ENCODE measurements at places on chromosomes 2 and 18.

DNA sequence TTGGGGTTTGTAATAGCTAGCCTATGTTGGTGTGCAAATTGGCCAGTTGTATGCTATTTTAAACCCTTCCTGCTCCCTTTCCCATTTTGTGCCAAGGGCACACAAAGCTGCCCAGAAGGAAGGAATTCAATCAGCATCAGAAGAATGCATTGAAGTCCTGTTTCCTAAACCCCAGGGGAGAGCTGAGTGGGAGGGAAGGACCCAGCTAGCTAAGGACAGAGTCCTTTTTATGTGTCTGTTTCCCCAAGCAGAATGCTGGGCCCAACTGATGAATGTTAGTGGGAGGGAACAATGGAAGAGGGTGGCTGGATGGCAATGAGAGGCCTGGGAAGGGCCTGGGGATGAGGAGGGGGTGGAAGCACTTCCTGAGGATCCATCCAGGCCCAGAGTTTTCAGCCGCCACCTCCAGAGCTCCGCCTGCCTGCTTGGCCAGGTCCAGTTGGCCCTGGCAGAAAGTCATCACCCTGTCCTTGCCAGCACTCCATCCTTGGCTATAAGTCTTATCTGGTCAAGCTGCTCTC lies 32.7 kb downstream of the MEX3C start:
- no peak for DNase-seq

- DNase-seq: no peak
These were observed 39.6 kb downstream of the LHCGR start for GRCh38 chr2:48715956-48716355.

- no peak for DNase-seq
These were observed 85.5 kb downstream of the SMAD2 start for GRCh38 chr18:47844828-47845498.

DNA sequence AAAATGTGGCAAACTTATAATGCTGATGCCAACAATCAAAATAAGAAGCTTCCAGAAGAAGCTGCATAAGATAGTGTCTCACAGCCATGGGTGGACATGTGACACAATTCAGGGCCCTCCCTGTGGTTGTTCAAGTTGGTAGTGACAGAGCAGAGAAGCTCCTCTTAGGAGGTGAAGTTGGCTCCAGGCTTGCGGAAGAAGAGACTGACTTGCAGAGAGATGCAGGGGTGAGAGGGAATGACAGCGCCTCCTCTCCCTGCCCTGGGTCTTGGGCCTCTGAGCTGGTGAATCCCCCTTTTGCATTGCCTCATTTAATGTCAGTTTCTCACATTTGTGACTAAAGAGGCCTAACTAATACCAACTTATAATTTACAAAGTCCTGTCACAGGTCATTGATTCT lies 23.0 kb upstream of the RHOB start:
- DNase-seq: no peak

- peak; percentile 49 for DNase-seq
These were observed 335.6 kb downstream of the PIK3C3 start for GRCh38 chr18:42290318-42291307.

DNA sequence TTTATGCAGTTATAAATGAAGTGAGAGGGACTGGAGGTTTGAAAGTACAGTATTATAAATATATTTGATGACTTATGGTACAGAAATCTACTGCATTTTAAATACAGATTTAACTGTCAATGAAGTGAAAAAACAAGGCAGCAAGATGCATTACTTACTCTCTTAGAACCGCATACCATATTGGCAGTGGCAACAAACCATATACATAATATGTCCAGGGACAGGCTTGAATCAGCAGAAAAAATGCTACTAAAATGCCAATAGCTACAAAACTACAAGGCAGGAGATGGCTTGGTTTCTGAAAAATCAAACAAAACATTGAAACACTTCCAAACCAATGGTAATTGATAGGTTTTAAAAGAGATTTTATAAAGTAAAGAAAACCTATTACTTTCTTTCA lies 77.2 kb downstream of the PIGN start:
- DNase-seq: no peak

DNA sequence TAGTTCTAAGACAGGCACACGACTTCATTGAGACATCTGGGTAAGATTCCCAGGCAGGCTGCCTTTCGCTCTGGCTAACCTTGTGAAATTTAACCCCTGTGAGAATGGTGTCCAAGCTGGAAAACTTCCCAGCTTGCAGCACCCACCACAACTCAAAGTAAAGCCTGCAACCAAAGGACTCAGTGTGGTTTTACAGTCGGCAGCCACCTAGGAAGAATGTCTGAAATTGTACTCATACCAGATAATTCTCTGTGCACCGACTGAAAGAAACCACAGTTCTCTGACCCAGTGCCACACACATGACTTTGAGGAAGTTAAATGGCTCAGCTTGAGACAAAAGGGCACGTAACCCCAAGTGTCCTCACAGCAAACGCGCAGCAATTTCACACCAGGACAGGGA lies 125.7 kb downstream of the RBMS1 start:
- no peak for DNase-seq

DNA sequence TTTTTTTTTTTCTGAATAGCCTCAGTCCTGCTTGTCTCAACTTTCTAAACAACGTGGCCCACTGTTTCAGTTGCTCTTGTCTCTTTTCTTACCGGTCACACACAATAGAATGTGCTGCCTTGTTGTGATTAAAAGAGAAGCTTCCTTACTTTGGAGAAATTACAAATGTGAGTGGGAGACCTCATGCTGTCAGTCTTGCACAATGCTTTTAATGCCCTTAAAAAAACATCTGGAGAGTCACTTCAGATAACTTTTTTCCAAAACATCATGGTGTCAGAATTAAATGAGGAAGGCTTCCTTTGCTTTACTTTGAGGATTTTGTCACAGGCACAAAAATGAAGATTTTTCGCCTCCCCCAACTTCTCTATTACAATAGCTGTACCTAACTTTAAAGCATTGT lies 37.7 kb downstream of the LHCGR start:
- no peak for DNase-seq

GRCh38 chr2:12649602-12650400 lies 66.9 kb upstream of the TRIB2 start:
- DNase-seq: no peak

GRCh38 chr2:238285653-238286082 lies 2.7 kb downstream of the PER2 start:
- peak; percentile 93 for DNase-seq

DNA sequence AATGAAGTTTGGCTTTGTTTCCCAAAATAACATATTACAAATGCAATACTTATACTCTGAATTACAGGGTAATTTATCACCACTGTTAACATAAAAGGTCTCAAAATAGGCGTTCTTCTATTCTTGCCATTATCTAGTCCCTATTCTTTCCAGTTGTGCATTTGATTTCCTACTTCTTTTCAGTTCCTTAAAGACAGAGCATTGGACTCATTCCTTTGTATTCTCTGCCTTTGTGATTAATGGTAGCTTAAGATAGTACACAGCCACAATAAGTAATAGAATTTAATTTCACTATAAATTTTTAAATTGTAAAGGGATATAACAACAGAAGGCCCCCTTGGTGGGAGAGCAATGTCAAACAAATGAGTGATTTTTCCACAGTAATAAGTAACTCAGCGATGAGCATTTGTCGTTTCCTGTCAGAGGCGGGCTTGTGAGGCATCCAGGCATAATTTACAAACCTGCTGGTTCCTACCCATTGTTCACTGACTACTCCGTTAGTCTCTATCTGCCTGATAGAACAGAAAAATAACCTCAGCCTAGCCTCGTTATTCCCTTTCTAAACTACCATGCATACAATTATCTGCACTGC lies 456.6 kb upstream of the REG3G start:
- DNase-seq: no peak

DNA sequence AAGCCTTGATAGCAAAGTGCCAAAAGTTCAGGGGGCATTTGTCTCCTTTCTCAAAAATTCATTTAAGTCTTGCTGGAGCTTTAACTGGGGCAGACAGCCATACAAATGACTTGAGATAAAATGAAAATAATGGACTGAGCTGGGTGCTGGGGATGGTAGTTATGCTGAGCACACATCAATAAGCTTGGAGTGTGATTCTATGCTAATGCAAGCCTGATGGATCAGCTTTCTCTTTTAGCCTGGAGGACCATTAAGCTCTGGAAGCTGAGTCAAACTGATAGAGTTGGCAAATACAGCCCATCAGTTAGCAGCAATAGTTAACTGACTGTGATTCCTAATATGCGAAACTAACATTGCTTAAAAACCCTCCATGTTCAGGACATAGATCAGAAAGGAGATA lies 98.0 kb downstream of the CAMKMT start:
- no peak for DNase-seq

GRCh38 chr2:121173112-121173511 lies 111.9 kb downstream of the TFCP2L1 start:
- no peak for DNase-seq

GRCh38 chr18:12308386-12309100 lies 502 bp downstream of the TUBB6 start:
- no peak for DNase-seq

- DNase-seq: no peak
These were observed 1130.1 kb upstream of the CELF4 start for GRCh38 chr18:38695559-38696280.

- DNase-seq: no peak
These were observed 59.5 kb downstream of the CAB39 start for GRCh38 chr2:230772156-230772555.

DNA sequence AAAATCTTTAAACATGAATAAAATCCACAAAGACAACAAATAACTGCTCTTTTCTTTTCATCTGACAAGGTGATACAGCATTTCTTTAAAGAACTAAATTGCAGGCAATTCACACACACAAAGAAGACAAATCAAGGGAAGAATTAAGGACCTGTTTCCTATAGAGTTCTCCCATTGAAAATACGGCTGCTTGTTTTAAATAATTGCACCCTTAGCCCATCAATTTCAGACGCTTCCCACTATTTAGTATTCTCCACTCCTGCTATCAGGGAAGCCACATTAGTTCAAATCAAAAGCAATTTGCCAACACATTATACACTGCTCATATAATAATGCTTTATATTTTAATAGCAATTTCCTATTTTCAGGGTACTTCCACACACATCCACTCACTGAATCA lies 11.3 kb downstream of the CMPK2 start:
- DNase-seq: no peak

DNA sequence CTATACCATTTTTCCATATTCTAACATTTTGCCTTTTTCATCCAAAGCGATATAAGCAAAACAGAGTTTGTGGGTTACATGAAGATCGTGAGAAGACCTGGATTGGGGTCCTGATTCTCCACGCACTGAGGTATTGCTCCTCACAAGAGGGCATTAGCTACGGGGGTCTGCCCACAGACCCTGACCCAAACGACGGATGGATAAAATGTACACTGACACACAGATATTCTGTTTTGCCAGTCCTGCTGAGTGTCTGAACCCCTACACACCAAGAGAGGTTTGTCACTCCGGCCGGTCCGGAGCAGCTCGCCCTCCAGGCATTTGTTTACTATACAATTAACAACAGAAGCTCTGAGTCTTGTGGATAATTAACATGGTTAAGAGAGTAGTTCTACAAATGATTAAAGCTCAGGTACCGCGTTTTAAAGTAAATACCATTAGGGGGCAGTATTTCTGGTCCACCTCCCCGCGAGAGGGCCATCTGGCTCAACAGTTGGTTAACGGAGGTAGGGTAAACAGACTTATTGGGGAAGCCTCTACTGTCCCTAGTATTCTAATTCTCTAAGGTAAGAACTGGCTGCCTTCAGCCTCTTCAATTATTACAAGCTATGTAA lies 28.4 kb downstream of the SCYGR8 start:
- no peak for DNase-seq

DNA sequence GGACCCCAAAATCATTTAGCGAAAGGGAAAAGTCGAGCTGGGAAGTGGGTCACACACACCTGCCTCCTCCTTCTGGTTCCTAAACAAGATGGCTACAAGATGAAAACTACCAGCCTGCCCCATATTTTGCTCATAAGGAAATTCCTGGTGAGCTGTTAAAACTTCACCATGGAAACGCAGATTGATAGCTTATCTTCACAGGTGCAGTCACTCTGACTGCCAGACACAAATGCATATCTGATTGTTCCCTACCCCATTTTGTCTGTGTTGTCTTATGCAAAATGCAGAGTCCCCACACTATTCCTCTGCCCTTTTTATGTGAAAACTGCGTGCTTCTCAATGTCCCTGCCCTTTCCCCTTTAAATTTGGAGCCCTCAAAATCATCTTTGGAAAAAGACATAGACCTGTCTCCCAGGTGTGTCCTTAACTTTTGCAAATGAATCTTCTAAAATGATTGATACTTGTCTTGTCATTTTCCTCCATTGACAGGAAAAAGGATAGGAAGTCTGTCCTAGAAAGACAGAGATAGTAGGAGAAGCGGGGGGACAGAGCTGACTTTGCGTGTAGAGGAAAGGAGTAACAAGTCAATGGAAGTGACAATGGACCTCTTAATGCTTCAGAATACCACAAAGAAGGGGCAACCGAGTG lies 38.9 kb upstream of the THOC1 start:
- DNase-seq: no peak

DNA sequence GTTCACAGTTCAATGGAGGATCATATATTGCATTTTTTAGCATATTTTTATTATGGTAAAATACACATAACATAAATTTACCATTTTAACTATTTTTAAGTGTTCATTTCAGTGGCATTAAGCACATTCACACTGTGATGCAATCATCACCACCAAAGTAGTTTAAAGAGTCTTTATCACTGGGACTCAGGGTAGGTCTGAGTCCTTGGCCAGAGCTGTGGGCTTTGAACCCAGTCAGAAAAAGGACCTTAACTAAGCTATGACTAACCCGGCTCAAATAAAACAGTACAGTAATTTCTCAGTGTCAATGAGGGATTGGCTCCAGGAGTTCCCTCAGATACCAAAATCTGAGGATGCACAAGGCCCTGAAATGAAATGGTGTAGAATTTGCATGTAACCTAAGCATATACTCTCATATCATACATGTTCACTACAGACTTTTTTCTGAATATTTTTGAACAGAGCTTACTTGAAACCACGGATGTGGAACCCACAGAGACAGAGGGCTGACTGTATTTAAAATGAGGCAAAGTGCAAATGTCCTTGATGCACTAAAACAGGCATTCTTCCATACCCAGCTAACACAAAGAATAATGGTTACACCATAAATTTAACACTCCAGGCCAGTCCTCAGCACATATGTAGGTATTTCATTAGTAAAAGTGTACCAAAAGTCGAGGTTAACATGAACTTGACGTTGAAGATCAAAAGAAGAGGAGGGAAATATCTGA lies 246.2 kb downstream of the LNPK start:
- DNase-seq: no peak

GRCh38 chr18:452816-453215 lies 47.7 kb downstream of the COLEC12 start:
- DNase-seq: no peak

GRCh38 chr2:28610583-28611201 lies 114.8 kb downstream of the PLB1 start:
- no peak for DNase-seq

Data from DMS153 (cell line).